NCI-H748 treated with DMSO at 0.1 percent for 48 hours (cell line): ENCODE measurements at places on chromosomes 11 and 22.
A peak's percentile ranks its signal among the peaks of the same experiment; 100 is the strongest.

GRCh38 chr11:114836161-114836560 lies 157.8 kb downstream of the NXPE2 start:
- no peak for DNase-seq

DNA sequence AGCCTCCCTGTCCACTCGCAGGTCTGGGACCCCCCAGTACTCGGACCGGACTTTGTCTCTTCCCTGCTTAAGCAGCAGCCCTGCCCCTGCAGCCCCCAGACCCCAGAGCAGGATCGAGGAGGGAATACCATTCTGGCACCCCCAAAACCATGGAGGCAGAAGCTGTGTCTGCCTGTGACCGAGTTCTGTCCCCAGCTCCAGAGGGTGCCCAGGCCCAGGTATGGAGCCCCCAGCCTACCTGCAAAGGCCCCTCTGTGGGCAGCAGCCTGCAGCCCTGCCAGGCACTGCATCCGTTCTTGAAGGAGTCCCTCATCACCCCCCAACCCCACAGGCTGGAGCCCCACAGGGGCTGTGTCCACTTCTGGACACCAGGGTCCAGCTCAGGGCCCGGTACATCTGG lies 163.8 kb downstream of the BRD1 start:
- no peak for DNase-seq

DNA sequence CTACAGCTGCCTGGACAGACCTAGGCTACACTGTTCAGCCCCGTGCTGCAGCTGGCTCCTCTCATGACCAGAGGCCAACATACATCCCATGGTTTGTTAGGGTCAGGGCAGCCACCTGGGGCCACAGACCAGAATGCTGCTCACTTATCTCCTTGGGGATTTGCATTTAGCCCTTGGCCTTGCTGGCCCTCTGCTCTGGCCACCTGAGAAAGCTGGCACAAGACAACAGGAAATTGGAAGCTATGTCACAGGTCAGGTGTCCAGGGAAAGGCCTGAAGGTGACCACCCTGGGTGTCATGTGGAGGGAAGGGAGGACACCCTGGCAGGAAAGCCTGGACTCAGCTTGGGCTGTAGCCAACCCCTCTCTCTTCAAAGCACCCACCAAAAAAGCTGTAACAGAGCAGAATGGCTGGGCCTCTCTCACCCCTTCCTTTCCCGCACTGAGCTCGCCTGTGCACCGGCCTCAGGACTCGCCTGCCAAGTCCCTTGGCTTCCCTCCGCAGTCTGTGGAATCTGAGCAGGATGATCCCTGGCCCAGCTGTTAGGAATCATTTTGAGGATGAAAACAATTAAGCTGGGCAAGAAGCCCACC lies 86.3 kb downstream of the SNX19 start:
- no peak for DNase-seq

GRCh38 chr11:100546714-100547113 lies 140.4 kb upstream of the ARHGAP42 start:
- no peak for DNase-seq

GRCh38 chr11:94132152-94132558 lies 3.5 kb downstream of the PANX1 start:
- no peak for DNase-seq

- no peak for DNase-seq
Measured at GRCh38 chr11:104895634-104896033, 2.6 kb downstream of the CASP12 start.

DNA sequence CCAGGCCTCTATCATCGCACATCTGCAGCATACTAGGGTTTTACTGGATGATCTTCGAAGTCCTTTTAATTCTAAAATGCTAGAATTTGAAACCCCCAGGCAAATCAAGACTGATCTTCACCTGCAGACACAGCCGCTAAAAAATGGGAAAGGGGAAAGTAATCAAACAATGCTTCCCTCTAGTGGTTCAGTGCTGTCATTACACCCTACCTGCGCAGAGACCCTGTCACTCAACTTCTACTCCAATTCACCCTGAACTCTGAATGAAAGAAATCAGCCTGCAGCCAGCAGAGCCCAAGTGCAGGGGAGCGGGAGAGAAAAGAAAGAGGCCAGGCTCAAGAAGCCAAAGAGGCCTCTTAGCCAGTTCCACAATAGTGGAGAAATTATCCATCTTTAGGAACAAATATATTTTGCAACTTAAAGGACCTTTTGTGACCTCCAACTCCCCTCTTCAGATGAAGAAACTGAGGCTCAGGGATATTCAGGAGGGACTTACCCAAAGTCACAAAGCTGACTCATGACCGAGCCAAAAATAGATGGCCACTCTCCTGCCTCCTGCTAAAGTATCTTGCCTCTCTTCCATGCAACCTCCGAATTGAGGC lies 33.0 kb downstream of the SERGEF start:
- peak; percentile 69 for DNase-seq

DNA sequence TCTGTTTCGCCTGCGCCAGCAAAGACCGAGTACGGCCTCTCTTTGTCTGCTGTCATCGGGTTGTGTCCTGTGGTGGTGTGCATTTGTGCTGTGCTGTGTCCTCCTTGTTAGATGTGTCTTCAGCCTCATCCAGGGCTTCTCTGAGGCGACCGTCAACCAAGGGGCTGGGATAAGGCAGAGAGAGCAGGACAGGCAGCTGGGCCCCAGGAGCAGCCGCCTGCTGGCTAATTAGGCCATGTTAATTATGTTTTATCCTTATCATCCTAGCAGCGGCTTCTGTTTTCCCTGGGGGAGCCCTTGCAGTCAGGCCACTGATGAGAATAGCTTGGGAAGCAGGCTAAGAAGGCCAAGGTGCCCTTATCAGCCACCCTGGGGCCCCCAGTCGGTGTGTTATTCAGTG lies 40.7 kb upstream of the TTC12 start:
- DNase-seq, result no peak

DNA sequence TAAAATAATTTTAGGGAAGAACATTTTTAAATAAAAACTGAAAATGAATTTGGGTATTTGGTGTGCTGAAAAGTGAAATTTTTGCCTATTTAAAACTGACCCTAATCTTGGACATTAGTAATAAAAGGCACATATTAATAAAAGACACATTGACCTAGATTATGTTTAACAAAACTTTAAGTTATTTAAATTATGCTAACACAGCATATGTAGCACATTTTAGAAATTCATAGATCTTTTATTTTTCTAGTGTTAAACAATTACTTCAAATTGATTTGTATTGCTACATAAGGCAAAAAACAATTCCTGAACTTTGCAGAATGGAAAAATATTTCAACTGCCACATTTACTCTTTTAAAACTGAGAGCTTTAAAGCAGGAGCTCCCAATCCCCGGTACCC lies 10.6 kb downstream of the C11orf58 start:
- DNase-seq, result no peak

DNA sequence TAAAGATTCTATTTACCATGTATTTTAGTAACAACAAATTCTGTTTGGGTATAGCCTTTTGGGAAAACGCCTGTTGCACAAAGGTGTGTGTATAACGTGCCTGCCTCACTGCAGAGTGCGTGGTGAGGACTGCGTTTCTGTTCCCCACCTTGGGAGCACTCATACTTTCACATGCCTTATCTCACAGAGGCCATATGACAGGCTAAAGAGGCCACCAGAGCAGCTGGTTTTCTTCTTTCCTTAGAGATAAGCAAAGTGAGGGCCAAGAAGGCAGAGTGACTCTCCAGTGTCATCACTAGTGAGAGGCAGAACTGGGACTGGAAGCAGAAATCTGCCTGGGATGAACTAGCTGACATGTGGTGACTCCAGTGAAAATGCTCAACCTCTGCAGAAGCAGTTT lies 369.2 kb upstream of the NARS2 start:
- DNase-seq, result no peak

DNA sequence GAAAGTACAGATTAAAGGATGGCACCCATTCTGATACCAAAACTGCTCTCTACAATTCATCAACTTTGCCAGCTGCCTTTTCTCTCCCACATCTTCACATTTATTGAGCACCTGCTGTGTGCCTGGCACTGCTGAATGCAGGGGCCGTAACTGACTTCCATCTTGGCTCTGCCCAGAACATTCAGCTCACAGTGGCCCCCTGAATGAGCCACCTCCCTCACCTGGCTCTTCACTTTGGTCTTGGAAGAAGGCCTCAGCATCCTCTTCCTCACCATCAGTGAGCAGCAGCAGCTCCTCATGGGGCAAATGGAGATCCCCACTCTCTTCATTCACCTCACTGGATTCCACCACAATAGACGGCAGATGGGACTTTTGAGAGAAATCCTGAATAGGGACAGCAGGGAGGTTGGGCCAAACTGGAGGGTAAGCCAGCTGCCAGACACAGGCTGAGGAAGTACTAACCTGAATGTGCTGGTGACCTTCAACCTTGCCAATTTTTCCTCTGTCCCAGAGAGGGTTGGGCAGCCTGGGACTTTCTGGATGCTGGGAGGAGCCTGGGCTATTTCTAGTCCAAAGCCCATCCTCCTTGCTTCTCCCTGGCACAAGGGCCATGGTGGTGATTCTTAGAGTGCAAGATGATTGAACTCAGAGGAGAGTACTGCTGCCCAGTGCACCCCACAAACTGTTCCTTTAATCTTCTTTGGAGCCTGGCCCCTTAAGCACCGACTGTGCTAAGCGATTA lies 1.9 kb upstream of the UQCC3 start:
- DNase-seq, result no peak

GRCh38 chr11:44885919-44886789 lies 64.5 kb downstream of the TP53I11 start:
- no peak for DNase-seq

DNA sequence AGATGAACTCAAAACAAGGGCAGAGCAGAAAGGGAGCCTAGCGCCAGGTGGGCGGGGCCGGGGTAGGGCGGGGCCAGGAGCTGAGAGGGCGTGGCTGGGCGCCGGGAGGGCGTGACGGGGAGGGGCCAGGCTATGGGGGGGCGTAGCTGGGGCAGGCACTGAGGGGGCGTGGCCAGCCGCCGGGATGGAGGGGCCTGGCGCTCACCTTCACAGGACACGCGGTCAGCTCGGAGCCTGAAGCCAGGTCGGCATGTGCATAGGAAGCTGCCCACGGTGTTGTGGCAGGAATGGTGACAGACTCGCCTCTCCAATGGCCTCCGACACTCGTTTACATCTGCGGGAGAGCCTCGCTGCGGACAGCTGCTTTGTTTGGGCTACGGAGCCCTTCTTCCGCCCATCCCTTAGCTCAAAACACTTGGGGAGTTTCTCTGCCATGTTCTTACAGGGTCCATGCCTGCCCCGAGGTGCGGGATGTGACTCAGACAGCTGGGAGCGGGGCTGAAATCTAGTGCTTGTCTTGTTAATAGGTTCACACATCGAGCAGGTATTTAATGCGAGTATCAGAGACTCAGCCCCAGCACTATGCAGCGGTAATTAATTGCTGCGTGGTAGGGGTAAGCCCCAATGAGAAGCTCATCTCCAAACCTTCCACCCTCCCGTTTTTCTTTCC lies 13.4 kb downstream of the VWCE start:
- peak; percentile 21 for DNase-seq

DNA sequence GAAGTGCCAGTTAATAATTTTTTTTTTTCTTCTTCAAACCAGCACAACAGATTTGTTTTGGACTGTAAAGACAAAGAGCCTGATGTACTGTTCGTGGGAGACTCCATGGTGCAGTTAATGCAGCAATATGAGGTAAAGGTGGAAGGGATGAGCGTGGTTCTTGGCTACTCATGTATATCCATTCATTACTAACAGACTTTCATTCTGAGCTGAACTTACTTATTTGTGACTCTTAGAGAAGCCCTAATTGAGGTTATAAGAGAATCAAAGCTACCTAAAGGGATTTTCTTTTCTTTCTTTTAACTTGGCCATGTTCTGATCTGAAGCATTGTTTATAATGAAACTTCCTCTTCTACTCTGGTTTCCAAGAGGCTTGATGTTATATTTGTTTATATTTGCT lies 15.8 kb downstream of the PAFAH1B2 start:
- no peak for DNase-seq

GRCh38 chr11:33651990-33652389 lies 48.6 kb downstream of the C11orf91 start:
- no peak for DNase-seq

DNA sequence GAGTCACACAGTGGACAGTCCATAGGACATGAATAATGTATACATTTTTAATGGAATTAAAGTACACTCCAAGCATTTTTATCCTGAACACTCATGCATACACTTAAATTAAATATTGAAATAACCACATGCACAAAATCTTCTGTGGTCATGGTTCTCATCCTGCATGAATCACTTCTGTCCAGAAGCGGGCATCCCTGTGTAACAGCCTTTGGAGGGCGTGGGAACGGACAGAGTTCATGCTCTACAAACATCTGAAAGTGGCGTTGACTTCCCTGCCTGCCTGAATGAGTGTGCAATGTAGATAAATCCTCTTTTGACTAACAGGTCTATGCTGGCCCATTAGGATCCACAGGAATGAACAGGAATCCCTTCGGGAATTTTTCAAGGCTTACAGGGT lies 780.2 kb downstream of the BRD1 start:
- peak; percentile 5 for DNase-seq

DNA sequence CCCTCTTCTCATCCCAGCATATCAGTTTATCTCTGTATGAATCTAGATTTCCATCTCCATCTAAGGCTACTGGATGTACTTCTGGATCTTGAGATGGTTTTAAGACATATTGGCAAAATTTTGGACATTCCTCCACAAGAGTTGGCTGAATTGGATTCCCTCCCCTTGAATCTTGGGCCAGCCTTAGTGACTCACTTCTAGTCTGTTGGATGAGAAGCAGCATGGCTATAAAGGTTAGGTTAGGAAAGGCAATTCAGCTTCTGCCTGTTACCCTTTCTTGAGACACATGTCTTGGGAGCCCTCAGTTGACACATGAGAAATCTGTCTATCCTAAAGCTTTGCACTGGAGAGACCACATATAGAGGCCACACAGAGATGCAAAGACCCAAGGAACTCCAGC lies 73.0 kb upstream of the PGR start:
- DNase-seq, result no peak

- DNase-seq, result no peak
Measured at GRCh38 chr11:100190395-100190794, 496.7 kb upstream of the ARHGAP42 start.

DNA sequence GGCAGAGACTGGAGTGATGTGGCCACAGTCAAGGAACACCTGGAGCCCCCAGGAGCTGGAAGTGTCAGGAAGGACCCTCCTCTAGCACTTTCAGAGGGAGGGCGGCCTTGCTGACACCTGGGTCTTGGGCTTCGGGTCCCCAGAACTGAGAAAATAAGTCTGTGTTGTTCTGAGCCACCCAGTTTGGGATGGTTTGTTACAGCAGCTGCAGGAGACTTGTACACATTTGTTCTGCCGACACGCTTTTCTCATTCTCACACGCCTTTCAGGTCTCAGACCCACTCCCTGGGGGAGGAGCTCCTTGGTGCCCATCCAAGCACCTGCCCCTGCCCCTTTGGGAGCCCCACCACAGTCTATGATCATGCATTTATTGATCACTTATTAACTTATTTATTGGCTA lies 47.2 kb upstream of the SMIM38 start:
- no peak for DNase-seq
